ENCODE measurements at places on chromosomes 2 and 18. TPM values are rescaled to one million over a fixed set of nuclear protein-coding genes. Genes with fewer than 3 reads are reported as not detected.

Gene GNAL
- 0.27 TPM for total RNA-seq

Gene NRBP1
- 49.8 TPM for total RNA-seq

Gene TWSG1
- total RNA-seq: 33.7 TPM

Gene EVX2
- not detected for total RNA-seq

Gene SERPINB12
- not detected for total RNA-seq

Gene CHRND
- not detected for total RNA-seq

Gene FAM228A
- total RNA-seq: 0.27 TPM

Gene ZNF892
- 4.8 TPM for total RNA-seq

Gene MC5R
- not detected for total RNA-seq

Gene RTN4
- total RNA-seq: 69.2 TPM

Gene CASP8
- total RNA-seq: 35.0 TPM

Gene STPG4
- total RNA-seq: not detected

Gene MFSD2B
- 4.8 TPM for total RNA-seq

Gene KIAA2012
- total RNA-seq: not detected

Gene MEIS1
- 96.9 TPM for total RNA-seq

Gene ASB18
- total RNA-seq: under 0.01 TPM

Gene POTEI
- total RNA-seq: not detected

Gene REV1
- 25.3 TPM for total RNA-seq

Gene IL36A
- total RNA-seq: under 0.01 TPM

Gene OTOF
- 0.27 TPM for total RNA-seq

Gene GREB1
- 0.27 TPM for total RNA-seq

Gene ERFE
- total RNA-seq: 0.27 TPM

Gene PROC
- 1.1 TPM for total RNA-seq

Gene CCDC121
- total RNA-seq: 1.9 TPM

Gene CACNB4
- 0.54 TPM for total RNA-seq

Gene PTMA
- 530 TPM for total RNA-seq

Gene HOXD8
- not detected for total RNA-seq

Gene MEP1B
- not detected for total RNA-seq
